ENCODE measurements at places on chromosomes 5 and 9.

- no peak for DNase-seq
Observed at GRCh38 chr5:107203243-107203642, 467.5 kb downstream of the EFNA5 start.

DNA sequence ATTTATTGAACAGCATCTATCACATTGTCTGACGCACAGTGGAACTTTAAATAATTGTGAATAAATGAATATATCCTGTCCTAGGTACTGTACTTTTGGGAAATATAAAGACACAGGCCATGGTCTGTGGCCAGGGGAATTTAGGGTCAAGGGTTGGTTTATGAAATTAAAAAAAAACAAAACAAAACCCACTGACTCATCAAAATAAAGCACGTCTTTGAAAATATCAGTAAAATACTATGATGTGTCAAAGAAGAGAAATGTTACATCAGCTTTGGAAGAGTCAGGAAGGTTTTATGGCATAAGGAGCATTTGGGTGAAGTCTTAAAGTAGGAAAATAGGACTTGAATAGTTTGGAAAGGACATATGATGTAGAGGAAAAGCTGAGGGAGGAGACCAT lies 70.5 kb downstream of the ZNF462 start:
- no peak for DNase-seq

DNA sequence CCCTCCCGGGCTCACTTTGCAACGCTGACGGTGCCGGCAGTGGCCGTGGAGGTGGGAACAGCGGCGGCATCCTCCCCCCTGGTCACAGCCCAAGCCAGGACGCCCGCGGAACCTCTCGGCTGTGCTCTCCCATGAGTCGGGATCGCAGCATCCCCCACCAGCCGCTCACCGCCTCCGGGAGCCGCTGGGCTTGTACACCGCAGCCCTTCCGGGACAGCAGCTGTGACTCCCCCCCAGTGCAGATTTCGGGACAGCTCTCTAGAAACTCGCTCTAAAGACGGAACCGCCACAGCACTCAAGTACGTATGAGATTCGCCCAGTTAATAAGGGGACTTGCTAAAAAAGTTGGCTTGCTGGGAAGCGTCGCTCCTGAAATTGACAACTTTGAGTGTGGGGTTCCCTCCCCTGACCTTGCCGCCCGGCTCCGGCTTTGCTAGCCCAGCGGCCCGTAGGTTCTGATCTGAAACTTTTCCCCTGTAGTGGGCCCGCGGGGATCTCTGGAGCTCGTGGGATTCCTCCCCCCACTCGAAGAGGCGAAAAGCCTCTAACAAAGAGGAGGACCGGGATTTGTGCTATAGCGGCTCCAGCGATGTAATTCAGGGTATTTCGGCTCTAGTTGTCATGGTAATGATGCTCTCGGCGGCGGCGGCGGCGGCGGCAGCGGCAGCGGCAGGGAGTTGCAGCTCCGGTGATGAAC lies 572 bp downstream of the NR4A3 start:
- DNase-seq: peak; percentile 37

- DNase-seq: no peak
Observed at GRCh38 chr5:6708814-6709213, 4.4 kb upstream of the TENT4A start.

- DNase-seq: no peak
Observed at GRCh38 chr5:138639326-138639725, 64.1 kb upstream of the HSPA9 start.

DNA sequence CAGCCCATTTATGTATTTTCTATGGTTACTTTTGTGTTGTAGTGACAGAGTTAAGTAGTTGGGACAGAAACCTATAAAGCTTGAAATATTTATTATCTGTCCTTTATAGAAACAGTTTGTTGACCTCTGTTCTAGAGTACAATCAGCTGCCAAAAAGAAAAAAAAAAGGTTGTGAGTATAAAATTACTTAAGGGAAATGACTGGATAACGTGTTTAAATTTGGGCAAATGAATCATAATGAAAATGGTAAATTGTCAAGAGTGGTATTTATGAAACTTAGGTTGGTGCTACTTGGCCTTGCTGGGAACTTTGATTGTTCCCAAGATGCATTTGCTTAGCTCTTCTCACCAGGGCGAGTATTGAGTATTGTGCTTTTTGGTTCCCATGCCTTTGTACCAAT lies 70.2 kb upstream of the IL6ST start:
- no peak for DNase-seq

DNA sequence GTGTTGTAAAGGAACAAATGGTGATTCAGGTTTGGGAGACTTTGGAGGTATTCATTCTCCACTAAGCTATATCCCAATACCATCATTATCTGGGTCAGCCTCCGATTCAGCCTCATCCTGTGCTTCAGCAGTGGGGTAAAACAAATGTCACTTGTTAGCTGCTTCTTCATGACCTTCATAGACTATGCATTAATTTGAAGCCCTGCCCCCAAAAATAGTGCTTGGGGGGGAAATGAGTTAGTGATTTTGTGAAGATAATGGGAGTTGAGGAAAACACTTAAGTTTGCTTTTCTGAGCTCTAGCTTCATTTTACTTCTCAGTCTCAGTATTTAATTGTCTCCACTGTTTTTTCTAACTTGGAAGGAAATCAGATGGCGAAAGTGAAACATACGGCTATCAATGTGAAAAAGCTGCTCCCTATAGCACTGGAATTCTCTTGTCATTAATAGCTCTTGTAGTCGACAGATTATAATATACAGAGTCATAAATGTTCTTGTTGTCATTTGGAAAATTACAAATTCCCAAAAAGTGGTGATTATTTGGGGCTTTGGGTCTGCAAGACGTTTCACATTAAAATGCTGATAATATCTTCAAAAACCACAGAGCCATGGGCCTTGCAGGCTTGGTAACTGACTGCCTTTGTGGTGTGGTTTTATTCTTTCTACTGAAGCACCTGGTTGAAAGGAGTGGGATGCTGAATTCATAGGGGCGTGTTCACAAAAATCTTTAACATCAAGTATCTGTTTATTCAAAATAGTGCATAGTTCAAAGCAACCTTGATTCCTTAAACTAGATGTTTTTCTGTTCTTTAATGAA lies 40.0 kb downstream of the PIK3R1 start:
- no peak for DNase-seq

GRCh38 chr9:77440057-77440456 lies 208.1 kb downstream of the GNA14 start:
- no peak for DNase-seq

DNA sequence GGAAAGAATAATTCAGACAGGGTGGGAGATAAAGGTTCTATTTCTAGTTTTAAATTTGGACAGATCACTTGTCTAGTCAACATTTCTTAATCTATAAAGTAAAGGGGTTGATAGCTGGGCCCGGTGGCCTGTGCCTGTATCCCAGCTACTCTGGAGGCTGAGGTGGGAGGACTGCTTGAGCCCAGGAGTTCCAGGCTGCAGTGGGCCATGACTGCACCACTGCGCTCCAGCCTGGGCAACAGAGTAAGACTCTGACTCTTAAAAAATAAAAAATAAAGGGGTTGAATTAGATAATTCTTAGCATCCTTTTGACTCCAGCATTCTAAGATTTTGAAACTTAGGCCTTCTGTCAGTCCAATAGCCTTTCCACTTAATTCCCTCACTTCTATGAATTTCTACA lies 10.8 kb downstream of the DIAPH1 start:
- DNase-seq: no peak

- DNase-seq: no peak
Observed at GRCh38 chr5:96789794-96790330, 17.9 kb downstream of the ERAP1 start.

DNA sequence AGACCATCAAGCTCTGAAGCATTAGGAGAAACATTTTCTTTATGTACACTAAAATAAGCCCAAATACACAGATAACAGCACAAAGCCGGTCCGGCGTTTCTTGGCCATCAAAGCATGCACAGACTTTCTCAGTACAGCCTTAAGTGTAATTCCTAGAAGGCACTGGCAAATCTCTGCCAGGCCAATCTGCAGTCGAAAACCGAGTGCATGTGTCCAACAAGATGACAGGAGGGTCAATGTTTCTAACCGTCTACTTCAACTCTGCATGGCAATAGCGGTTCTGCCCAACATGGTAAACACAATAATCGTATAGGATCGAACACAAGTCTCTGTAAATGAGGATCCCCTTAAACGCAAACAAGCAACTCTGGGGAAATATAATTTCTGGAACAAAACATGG lies 1.1 kb downstream of the ARL15 start:
- DNase-seq: no peak

DNA sequence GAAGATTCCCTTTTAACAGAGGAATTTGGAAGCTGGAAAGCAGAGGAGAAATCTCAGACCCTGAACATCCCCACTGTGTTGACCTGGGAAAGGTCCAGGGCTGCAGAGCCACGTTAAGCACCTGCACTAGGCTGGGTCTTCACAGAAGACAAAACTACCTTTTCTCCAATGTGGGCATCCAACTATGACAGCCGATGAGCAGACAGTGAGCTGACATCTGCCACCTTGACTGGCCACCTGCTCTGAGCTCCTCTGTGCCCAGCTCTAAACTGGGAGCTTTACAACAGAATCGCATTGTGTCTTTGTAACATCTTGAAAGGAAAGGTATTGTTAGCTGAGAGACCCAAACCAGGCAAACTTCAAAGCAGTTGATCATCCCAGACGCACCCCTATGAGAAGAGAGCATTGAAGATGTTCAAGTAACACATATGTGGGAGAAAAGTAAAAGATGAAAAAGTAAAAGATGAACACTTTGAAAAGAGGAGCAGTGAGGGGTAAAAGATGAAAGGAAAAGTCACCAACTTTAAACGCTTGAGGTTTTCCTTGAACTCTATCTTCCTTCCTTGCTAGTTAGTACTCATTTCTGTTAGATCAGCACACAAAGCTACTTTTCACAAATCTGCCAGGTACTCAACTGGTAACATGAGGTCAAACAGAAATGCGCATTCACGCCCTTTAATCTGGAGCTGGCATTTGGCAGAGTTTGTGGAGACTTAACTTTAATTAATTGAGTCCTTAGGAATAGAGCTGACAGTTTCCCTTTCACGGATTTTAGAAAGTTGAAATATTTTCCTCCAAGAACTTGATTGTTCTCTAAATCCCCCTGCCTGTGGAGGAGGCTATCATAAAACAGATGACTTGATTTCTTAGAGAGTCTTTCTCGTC lies 53.2 kb upstream of the CTXN3 start:
- no peak for DNase-seq
